ENCODE measurements at places on chromosomes 2 and 18.

DNA sequence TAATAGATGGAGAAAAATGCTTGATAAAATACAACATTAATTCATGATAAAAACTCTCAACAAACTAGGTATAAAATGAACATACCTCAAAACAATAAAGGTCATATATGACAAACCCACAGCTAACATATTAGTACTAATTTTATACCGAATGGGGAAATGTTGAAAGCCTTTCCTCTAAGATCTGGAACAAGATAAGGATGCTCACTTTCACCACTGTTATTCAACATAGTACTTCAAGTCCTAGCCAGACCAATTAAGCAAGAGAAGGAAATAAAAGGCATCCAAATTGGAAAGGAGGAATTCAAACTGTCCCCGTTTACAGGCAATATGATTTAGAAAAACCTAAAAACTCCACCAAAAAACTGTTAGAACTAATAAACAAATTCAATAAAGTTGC is 61.5 kb upstream of the CTIF start:
- no peak for DNase-seq

DNA sequence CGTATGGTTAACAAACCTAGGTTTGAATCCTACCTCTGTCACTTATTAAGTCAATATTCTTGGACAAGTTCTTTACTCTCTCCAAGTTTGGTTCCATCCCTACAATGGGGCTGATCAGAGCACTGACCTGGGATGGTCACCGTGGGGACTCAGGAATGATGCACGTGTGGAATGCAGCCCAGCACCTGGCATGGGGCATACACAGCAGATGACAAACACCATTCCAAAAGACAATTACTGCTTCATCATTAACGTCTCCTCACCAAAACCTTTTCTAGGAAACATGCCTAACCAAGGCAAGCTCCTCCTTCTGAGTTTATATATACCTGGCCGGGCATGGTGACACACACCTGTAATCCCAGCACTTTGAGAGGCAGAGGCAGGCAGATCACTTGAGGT is 532.9 kb upstream of the ID2 start:
- DNase-seq = no peak

DNA sequence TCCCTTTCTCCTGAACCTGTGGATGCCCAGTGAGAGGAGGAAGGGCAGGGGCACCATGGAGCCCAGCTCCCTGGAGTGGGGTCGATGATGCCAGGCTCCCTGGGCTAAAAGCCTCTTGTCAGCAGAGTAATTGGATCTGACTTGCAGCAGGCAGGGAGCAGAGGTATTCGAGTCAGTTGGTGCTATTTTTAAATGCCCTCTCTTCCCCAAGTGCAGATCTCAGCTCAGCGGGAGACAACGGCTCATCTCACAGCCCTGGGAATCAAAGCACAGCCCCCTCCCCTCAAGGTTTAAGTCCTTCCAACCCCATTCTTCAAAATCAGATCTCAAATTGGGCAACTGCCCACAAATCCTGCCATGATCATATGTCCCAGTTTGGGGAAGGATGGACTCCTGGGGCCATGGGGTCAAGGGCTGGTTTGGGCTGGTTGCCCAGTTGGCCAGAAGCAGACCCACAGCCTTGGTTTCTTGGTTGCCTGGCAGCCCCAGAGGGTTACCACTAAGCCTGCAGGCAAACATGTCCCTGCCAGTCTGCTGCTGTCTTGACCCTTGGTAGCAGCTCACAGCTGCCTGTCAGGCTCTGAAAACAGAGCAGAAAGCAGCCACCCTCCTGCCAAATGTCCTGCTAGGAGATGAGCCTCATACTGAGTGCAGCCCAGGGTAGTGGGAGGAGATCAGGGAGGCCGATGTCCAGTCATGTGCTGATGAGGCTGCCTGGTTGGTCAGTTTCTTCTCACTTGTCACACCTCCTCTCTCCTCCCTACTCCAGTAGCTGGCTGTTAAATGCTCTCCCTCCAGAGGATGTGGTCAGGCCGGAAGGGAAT is 244.9 kb downstream of the LOXHD1 start:
- no peak for DNase-seq

DNA sequence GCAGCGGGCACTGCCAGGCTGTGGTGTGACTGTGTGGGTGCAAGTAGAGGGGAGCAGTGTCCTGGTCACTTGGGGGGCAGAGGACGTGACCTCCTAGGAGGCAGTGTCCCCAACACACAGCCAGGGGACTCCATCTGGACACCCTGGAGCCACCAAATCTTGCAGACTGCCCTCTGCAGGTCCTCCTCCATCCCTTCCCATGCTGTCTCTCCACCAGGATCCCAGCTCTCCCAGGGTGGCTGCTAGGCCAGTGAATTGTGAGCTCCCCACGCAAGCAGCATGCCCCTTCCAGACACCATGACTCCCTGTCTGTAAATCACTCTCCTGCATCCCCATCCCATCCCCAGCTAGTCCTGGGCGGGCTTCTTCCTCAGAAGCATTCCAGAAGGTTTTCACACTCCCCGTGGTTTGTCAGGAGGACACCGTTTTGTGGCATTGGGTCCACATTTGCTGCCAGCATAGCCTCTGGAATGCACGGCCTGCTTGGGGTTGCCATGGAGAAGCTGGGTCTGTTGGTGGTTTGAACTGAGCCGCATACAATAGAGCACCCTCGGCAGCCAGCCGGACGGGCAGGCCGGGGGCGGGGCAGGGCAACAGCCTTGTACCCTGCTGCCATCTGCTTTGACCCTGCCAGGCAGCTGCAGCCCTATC is 210.7 kb downstream of the KLHL29 start:
- DNase-seq = no peak

DNA sequence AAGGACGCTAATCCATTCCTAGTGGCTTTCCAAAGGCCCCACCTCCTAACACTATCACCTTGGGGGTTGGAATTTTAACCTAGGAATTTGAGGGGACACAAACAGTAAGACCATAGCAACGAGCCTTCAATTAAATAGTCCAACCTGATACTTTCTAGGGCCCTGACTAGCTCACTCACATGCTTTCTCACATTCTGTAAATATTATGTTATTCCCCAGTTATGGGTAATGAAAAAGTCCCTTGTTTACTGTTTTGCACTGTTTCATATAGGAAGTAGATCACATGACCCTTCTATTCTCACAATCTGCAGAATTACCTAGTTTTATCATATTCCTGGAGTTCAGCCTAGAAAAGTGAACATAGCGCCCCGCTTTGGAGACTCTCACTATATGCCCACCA is 1212.1 kb upstream of the ACVR2A start:
- no peak for DNase-seq

DNA sequence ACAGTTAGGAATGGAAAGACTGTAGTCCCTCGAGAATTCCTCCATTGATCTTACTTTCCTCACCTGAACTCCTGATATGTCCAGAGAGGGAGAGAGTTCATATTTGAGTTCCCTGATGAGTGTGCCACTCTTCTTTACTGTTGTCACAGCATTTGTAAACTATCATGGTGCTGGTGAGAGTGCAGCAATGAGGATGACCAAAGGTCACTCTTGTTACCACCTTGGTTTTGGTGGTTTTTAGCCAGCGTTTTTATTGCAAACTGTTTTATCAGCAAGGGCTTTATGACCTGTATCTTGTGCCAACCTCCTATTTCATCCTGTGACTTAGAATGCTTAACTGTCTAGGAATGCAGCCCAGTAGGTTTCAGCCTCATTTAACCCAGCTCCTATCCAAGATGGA is 1062.5 kb downstream of the BCL11A start:
- no peak for DNase-seq

- DNase-seq = no peak
These were observed 1274.5 kb upstream of the CRIM1 start for GRCh38 chr2:35081001-35081621.

DNA sequence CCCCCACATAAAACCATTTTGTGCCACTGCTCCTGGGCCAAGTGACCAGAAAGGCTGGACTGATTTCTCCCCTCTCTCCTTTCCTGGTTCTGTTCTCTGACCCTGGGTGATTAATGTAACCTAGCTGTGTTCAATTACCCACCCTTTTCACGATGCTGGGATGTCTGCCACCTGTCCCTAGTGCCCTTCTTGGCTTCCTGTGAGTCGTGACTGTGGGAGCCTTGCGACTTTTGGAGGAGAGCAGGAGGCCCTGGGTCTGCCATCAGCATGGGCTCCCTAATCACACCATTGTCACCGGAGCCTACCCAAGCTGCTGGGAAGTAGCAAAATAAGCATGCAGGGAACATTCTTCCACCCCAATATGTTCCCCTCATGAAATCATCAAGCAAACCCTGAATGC is 38.3 kb downstream of the SRSF7 start:
- DNase-seq = no peak

DNA sequence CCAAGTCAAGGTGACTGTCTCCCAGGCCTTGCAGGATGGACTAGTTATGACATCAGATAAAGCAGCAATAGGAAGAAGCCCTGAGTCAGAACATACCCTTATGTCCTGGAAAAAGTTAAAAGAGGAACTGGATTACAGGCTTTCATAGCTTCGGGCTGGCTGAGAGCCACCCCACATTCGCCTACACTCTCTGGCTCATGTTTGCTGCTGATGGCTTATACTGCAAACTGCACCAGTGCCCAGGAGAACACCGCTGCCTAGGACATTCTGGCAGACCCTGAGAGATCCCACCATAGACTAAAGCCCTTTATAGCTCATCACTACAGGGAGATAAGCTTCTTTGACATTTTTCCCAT is 20.3 kb downstream of the SLC8A1 start:
- DNase-seq = no peak

- no peak for DNase-seq
These were observed 798.8 kb upstream of the HS6ST1 start for GRCh38 chr2:129117434-129117833.

DNA sequence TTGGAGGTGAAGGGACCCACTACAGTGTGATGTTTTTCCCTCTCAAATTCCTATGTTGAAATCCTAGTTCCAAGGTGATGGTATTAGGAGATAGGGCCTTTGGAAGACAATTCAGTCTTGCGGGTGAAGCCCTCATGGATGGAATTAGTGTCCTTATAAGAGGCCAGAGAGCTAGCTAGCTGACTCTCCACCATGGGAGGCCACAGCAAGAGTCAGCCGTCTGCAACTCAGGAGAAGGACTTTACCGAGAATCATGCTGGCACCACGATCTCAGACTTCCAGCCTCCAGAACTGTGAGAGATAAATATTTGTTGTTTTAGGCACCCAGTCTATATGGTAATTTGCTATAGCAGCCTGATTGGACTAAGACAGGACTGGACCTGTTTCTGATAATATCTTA is 461.4 kb downstream of the TSN start:
- no peak for DNase-seq

DNA sequence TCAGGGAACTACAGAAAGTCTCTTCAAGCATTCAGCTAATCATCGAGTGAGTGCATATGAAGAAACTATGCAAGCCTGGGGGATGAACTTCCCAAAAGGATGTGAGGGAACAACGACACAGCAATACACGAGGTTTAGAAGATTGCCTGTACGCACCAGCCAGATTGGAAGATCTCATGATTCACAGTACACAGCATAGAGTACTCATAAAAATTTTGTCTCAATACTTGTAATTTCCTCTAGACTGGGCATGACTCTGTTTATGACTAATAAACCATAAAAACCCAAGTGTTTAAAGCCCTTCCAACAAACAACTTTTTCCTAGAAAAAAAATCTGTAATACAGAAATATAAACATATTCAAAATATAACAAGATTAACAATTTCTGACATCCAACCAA is 279.7 kb downstream of the KCNJ3 start:
- no peak for DNase-seq

GRCh38 chr2:31384351-31384750 is 30.2 kb downstream of the XDH start:
- DNase-seq = no peak

- no peak for DNase-seq
These were observed 42.3 kb downstream of the GULP1 start for GRCh38 chr2:188333751-188334524.

GRCh38 chr2:4219101-4219500 is 515.7 kb downstream of the DCDC2C start:
- DNase-seq = no peak

DNA sequence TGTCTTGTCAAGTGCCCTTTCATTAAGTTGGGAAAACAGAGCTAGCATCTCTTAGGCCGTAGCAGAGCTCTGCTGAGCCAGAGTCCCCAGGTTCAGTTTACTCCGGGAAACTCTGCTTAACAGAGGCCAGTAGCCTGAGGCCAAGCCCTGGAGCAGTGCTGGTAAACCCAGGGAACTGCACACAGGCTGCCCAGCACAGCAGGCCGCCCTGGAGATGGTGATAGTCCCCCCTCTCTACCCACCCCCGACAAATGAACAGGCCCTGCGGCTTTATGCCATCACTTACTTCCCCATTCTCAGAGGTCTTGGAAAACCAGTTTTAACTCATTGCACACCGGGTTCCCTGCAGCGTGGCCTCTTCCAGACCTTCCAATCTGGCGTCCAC is 3.5 kb downstream of the CNNM4 start:
- no peak for DNase-seq

DNA sequence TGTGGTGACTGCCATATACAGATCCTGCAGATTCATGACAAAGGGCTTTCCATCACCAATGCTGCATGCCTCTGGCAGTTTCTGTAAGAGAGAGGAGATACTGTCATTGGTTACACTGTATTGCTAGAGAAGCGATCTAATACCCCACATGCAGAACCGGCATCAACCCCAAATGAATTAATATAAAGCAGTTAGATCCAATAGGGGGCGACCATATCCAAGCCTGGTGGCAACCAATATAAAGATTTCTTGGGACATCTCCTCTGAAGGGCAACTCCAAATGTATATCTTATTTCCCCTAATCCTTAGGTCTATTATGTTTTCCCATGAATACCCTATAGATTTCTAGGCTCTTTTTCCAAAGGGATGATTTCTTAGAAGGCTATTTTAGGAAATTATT is 17.4 kb upstream of the IHH start:
- no peak for DNase-seq

DNA sequence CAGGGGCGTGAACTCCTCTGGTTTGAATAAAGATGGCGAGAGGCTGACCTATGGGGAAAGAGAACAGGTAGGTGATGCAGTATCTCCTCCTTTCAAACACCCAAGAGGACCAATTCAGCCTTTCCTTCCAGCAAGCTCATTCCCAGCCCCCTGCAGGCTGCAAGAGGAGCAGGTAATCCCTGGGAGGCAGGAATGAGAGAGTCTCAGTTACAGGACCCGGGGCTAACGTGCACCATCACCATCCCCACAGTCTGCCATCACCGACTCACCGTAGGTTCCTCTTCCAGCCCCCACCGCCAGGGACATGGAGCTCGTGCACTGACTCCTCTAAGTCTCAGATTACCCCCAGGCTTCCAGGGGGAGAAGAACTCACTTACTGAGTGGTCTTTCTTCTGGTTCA is 26.7 kb downstream of the XDH start:
- no peak for DNase-seq

GRCh38 chr2:120525056-120526046 is 179.4 kb downstream of the INHBB start:
- DNase-seq = no peak

DNA sequence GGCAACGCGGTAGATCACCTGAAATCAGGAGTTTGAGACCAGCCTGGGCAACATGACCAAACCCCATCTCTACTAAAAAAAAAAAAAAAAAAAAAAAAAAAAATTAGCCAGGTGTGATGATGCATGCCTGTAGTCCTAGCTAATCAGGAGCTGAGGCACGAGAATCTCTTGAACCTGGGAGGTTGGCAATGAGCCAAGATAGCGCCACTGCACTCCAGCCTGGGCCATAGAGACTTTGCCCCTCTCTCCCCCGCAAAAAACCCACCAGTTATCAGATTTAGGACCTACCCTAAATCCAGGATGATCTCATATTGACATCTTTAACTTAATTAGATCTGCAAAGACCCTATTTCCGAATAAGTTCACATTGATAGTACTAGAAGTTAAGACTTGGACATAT is 29.2 kb upstream of the LDAH start:
- DNase-seq = no peak

Data from stimulated activated CD4-positive, alpha-beta T cell treated with anti-CD3 and anti-CD28 coated beads, Interleukin-15, amount 100 ng/mL, for 1 hour (primary cell).